ENCODE measurements at places on chromosomes 12 and 14. TPM values are rescaled to one million over a fixed set of nuclear protein-coding genes. Genes with fewer than 3 reads are reported as not detected.

The IFNG-AS1 gene
- polyA plus RNA-seq: 0.39 TPM

The CLEC7A gene
- not detected for polyA plus RNA-seq

The SDSL gene
- polyA plus RNA-seq: 23.1 TPM

The SYT1 gene
- polyA plus RNA-seq: 0.50 TPM

The VSIG10 gene
- polyA plus RNA-seq: 7.2 TPM

The PSMC6 gene
- 161 TPM for polyA plus RNA-seq

The BCDIN3D gene
- 8.9 TPM for polyA plus RNA-seq

The SLC38A4 gene
- 0.12 TPM for polyA plus RNA-seq

The SYCP3 gene
- polyA plus RNA-seq: 0.76 TPM

The MUCL1 gene
- not detected for polyA plus RNA-seq

All from cardiac muscle cell (in vitro differentiated cells and primary cell).